Kidney glomerular epithelial cell (primary cell): ENCODE measurements at places on chromosomes 13 and 19.

DNA sequence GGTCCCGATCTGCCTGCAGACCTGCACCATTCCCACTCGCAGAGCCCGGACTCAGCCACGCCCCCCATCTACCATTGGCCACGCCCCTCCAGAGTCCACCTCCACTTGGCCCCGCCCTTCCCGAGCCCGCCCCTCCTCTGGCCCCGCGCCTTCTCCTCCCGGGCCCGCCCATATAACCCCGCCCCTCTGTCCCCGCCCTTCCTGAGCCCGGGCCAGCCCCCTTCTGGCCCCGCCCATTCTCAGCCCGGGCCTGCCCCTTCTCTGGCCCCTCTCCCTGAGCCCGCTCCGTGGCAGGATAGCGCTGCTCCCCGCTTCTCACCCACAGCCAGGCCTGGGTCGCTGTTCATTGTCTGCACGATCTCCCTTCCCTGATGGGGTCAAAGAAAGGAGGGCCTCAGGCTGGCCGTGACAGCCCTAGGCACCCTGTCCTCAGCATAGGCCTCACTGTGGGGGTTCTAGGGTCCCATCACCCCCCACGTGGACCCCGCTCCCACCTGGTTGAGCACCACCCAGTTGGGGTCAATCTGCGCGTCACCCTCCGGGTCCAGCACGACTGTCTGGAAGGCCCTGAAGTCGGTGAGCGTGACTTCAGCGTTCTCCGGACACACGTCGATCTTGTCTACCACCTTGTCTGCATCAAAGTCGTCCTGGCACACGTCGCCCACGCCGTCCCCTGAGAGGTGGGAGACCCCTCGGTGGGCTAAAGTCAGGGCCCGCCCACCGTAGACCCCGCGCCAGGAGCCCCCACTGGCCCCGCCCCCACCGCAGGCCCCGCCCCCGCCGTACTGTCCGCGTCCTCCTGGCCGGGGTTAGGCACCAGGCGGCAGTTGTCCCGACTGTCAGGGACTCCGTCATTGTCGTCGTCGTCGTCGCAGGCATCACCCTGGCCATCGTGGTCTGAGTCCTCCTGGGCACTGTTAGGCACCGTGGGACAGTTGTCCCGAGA lies 5.7 kb downstream of the COMP start:
- no peak for DNase-seq

GRCh38 chr19:48814895-48815294 lies 4.1 kb upstream of the BCAT2 start:
- DNase-seq: no peak

GRCh38 chr19:12946092-12946721 lies 545 bp downstream of the RAD23A start:
- DNase-seq: peak; percentile 38

- DNase-seq: peak; percentile 70
These were observed 385.8 kb downstream of the KCNRG start for GRCh38 chr13:50401049-50401505.

- no peak for DNase-seq
These were observed 1014.9 kb upstream of the ATXN8OS start for GRCh38 chr13:69092615-69093322.

GRCh38 chr13:44932850-44933251 lies 56.4 kb downstream of the NUFIP1 start:
- DNase-seq: peak; percentile 19

- no peak for DNase-seq
These were observed 29.9 kb upstream of the F7 start for GRCh38 chr13:113075711-113076110.

GRCh38 chr13:111145506-111145905 lies 30.4 kb downstream of the ARHGEF7 start:
- no peak for DNase-seq

DNA sequence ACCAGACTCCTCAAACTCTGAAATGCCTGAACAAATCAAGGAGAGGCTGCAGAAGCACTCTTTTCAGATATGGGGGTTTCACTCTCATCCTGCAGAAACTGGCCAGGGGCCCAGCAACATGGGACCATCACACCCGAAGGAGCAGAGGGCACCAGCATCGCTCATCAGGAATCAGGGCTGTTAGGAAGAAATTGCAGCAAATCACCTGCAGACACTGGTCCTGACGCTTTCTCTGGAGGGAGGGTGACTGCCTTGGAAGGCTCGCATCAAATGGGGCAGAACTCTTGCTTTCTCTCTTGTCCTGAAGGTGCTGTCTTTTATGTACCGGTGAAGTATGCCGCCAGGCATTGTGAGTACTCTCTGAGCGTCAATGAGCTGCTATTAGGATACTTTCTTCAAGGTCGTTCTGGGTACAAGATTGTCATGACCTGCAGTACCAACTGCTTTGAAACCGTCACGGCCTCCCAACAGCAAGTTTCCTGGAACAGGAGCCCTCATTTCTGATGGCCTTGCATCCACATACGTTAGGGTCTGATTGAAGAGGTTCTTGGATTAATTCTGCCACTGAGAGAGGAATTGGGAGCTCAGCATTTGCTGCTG lies 155.7 kb upstream of the SOX1 start:
- no peak for DNase-seq

- DNase-seq: no peak
These were observed 221.1 kb upstream of the EDNRB start for GRCh38 chr13:78139765-78140164.

- DNase-seq: no peak
These were observed 81.4 kb upstream of the PCDH8 start for GRCh38 chr13:52929846-52930245.

DNA sequence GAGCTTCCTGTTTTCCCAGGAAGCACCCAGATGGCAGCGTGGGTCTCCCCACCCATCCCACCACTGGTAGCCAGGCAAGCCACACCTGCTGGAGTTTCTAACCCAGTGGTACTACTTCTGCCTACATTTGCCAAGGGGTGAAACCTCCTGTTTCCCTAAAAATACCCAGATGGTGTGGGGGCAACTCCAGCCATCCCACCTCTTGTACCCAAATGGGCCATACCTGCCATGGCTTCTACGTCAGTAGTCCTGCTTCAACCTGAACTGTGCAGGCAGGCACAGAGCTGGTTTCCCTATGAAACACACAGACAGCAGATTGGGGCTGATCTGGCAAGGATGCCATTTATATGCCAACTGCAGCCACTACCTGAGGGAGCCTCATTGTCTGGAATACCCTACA lies 809.4 kb upstream of the MIR17HG start:
- DNase-seq: no peak

GRCh38 chr13:104805346-104805745 lies 1730.1 kb downstream of the EFNB2 start:
- no peak for DNase-seq
